ENCODE measurements at places on chromosomes 6 and 20.

GRCh38 chr20:32626859-32627636, 41.9 kb upstream of the NOL4L start:
- no peak for DNase-seq

DNA sequence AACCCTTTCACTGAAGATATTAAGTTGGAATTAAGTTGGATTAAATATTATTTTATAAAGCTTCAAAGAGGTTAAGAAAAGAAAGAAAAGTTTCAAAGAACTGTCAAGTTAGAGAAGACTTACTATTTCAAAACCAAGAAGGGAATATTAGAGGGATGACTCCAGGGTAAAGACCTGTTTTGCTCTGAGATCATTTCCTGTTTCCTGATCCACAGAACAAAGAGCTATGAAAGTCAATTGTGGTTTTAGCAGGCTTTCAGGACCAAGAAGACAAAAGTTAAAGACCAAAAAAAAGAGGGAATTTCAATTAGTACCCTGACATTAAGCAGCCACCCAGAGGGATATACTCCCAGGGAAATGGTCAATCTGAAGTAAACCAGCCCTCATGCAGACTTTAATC, 19.4 kb downstream of the ESF1 start:
- no peak for DNase-seq

GRCh38 chr6:170433163-170434116, 119.7 kb downstream of the PSMB1 start:
- DNase-seq: no peak

DNA sequence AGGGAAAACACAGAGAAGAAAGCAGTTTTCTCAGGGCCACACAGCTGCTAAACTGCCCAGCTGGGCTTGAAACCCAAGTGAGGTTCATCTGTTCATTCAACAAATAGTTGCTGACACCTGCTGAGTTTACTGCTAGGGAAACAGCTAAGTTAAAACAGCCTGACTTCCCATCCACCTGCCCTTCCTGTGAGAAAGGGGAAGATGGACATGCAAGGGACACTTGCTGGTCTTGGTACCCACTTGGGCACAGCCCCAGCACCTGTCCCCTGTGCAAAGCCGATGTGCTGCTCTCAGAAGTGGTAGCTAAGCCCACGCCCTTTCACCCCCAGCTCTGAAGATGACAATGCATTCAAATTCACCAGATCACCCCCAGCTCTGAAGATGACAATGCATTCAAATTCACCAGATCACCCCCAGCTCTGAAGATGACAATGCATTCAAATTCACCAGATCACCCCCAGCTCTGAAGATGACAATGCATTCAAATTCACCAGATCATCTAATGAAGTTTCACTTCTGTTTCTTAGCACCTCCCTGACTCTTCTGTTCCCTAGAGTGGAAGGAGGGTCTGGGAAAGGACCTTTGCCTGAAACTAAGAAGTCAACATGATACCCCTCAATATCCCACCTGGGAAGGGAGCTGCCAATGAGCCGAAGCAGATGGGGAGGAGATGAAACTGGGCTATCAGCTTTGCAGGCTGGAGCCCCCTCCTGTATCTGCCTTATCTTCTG, 46.0 kb upstream of the TOP1 start:
- DNase-seq: no peak

DNA sequence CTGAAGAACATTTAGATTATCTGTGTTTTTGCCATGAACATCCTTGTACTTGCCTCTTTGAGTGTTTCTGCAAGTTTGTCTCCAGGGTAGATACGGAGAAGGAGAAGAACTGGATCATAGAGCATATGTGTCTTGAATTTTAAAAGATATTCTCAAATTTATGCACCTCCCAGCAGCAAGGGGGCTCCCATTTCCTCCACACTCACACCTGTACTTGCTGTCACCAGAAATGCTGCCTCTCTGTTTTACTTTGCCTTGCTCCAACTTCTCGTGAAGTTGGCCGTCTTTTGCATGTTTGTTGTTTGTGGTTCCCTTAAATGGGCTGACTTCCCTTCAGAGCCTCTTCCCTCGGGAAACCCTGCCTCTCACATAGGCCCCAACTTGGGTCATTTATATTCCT, 171.0 kb downstream of the TFAP2C start:
- no peak for DNase-seq

- no peak for DNase-seq
Measured at GRCh38 chr6:56382416-56382940, 135.1 kb upstream of the COL21A1 start.

DNA sequence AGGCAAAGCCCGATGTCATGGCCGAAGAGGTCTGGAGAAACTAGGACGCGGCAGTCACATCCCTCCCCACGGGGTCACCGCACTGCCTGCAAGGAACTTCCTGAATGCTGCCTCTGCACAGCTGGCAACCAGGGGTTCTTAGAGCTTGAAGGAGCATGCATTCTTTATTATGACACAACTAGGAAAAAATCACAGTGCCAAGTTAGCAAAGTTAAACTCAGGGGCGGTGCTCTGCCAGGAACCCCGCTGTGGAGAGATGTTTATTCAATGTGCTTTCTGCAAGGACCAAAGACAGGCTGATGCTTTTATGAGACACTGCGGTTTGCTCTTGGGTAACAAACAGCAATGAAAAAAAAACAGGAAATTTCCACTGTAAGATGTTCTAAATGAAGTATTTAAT, 287.3 kb upstream of the FOXQ1 start:
- peak; percentile 83 for DNase-seq

DNA sequence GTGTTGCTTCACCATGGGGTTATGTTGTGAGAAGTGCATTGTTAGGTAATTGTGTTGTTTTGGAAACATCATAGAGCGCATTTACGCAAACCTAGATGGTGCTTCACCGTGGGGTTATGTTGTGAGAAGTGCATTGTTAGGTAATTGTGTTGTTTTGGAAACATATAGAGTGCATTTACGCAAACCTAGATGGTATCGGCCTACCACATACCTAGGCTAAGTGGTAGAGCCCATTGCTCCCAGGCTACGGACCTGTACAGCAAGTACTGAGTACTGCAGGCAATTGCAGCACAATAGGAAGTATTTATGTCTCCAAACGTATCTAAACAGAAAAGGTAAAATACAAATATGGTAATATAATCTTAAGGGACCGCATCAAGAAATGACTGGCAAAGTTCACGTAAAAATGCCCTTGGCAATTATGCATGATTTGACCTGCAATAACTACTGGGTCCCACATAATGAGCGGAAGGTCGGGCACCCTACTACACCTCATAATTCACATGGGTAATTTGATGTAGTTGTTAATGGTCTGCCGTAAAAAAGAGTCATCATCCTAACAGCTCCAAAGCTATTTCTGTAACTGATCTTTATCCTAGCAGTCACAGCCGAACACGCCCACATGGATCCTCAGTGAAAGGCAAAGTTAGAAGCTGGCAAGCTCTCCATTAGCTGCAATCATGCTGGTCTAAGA, 76.0 kb downstream of the RSPH3 start:
- no peak for DNase-seq

DNA sequence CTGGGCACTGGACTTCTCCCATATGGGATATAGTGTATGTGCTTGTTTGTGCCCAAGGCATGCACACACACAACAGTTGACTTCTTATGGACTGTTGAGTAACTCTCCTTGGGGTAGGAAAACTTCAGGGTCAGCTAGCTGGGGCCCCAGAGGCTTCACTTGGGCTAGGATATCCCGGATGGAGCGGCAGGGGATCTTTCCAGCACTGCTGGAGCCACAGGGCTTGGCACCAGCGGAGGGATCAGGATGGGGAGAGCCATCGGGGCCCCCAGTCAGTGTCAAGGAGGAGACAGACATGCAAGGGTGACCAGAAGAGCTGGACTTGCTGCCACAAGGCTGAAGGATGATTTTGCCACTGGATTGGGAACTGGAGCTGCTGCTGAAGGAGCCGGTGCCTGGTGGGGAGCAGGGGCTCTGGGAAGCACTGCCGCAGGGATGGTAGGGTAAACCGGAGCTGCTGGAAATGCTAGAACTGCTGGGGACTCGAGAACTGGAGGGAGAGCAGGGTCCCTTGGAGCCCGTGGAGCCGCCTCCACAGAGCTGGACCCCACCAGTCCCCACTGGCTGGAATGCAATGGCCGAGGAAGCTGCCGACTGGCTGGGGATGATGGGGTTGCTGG, 1.5 kb downstream of the PSORS1C1 start:
- no peak for DNase-seq

- DNase-seq: no peak
Measured at GRCh38 chr6:26387565-26387964, 4.7 kb downstream of the BTN2A2 start.

GRCh38 chr6:87654875-87655454, 47.1 kb downstream of the AKIRIN2 start:
- no peak for DNase-seq

GRCh38 chr20:5652626-5653553, 97.3 kb upstream of the SHLD1 start:
- DNase-seq: peak; percentile 86

- DNase-seq: no peak
Measured at GRCh38 chr6:148426317-148426977, 83.8 kb downstream of the SASH1 start.

GRCh38 chr20:51221791-51222408, 199.0 kb upstream of the KCNG1 start:
- peak; percentile 10 for DNase-seq

DNA sequence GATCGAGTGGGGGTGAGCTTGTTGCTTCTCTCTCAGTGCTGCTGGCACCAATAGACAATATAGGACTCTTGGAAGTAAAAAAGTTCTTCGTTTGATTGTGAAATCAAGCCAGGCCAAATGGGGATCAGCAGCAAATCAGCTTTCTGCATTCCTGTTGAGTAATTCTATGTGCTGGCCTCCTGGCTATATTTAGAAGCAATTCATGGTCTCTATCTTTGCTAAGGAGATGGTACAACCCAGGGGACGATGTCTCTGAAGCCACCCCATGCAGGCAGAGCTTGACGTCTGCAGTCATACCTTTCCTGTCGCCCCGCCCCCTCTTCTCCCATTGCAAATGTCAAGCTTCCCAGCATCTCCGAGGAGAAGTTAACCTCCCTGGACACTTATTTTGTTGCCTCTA, 199.1 kb downstream of the SCP2D1 start:
- no peak for DNase-seq

DNA sequence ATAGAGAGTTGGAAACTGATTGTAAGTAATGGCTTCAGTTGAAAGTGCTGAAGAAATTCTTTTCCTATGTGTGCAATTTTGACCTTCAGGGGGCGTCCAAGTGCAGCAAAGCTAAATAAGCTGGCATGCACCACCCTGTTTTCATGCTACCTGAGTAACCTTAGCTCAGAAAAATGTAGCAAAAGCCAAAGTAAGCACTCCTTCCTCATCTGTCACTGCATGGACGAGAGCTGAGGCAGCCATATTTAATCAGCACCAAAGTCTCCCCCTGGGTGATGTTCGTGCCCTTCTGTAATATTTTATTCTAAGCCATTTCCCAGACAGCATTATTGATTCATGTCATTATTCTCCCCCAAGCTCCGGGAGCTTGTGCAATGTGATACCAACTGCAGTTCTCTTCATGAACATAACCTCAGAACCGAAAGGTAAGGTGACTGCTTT, 123.1 kb downstream of the RPS12 start:
- peak; percentile 36 for DNase-seq

- DNase-seq: no peak
Measured at GRCh38 chr6:56756219-56756789, 113.6 kb upstream of the DST start.

GRCh38 chr20:39967806-39968205, 721.2 kb downstream of the MAFB start:
- DNase-seq: no peak

DNA sequence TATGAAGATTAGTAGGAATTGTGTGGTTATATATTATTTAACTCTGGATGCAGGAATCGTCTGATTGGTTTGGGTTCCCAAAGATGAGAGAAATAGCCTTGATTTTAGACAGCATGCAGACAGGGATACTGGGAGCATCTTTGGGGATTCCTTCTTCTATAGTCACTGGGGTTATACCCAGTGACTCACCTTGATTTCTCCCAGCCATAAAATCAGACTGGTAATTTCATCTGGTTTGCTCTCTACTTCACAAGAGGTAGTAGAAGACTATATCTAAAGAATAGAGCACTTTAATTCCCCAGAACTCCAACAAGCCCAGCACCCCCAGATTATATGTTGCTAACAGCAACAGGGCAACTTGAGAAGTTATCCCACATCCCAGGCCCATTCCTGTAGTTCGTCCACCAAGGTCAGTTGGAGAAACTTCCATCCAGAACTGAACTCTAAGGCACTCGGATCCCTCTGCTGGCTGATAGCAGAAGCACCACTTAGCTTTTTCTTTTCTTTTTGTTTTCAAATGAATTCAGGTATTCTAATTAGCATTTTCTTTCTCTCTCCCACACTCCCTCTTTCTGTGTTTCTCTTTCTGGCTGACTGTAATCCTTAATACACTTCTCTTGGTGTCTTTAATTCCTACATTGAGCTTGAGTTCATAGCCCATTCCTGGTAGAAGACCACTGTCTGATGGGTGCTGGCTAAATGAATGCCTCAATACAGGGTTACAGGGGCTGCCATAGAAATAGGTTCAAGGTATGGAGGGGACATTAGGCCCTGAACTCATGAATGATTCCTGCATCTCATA, 20.4 kb upstream of the EFHC1 start:
- DNase-seq: peak; percentile 67

DNA sequence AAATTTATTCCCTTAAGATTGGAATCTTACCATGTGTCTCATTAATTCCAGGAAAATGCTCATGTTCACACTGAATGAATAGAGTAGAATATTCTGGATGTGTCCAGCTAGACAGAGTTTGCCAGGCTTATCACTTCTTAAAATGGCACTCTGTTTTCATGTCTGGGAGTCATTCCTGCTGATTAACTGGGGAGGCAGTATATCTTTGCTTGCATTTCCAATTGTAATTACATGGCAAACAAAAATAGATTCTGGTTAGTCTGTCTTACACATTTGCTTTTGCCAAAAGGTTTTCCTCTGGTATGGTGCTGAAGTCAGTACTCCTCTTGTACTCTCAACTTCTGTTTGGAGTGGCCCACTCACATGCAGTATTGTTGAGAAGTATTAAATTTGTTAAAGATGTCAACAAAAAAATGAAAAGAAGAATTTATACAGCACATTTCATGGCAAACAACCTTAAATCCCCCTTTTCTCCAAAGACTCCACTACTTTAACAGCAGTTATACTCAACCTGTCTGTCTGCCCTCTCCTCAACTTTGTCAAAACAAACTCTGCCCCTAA, 70.2 kb downstream of the TENT5A start:
- no peak for DNase-seq

- DNase-seq: no peak
Measured at GRCh38 chr6:255041-255750, 37.1 kb upstream of the DUSP22 start.

DNA sequence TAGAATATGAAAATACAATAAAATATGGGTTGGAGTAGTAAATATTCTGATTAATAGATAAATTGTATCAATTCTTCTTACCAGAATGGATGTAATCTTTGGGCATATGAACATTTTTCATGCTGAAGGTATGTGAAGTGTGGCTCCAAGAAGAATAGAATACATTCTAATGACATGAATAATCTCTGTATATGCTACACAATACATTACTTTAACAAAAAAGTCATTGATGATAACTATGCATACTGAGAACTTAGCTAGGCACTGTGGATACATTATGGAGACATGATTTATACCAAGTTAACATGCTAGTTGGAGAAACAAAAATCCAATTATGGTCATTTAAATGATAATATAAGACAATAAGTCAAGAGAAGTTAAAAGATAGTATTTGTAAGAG, 62.7 kb upstream of the HDAC2 start:
- no peak for DNase-seq
